Stimulated activated CD4-positive, alpha-beta T cell treated with anti-CD3 and anti-CD28 coated beads, TNF-alpha, amount 100 ng/mL, for 1 hour (primary cell): ENCODE measurements at places on chromosomes 3 and 15.

- no peak for DNase-seq
These were observed 58.9 kb downstream of the TMEM108 start for GRCh38 chr3:133096900-133097613.

GRCh38 chr15:69871511-69872134, 226.1 kb downstream of the TLE3 start:
- no peak for DNase-seq

DNA sequence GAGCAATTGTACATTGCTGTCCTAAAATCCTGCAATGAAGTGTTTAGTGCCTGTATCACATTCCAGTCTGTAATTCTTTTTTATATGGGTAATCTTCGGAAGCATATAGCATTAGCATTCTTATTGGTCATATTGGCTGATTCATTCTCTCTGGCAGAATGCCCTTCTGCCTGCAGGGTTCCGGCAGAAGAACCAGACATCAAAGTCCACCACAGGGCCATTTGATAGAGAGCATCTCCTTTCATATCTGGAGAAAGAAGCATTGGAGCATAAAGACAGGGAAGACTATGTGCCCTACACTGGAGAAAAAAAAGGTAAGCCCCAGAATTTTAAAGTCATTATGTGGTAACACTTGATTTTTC, 39.6 kb downstream of the TMOD3 start:
- DNase-seq, result no peak

DNA sequence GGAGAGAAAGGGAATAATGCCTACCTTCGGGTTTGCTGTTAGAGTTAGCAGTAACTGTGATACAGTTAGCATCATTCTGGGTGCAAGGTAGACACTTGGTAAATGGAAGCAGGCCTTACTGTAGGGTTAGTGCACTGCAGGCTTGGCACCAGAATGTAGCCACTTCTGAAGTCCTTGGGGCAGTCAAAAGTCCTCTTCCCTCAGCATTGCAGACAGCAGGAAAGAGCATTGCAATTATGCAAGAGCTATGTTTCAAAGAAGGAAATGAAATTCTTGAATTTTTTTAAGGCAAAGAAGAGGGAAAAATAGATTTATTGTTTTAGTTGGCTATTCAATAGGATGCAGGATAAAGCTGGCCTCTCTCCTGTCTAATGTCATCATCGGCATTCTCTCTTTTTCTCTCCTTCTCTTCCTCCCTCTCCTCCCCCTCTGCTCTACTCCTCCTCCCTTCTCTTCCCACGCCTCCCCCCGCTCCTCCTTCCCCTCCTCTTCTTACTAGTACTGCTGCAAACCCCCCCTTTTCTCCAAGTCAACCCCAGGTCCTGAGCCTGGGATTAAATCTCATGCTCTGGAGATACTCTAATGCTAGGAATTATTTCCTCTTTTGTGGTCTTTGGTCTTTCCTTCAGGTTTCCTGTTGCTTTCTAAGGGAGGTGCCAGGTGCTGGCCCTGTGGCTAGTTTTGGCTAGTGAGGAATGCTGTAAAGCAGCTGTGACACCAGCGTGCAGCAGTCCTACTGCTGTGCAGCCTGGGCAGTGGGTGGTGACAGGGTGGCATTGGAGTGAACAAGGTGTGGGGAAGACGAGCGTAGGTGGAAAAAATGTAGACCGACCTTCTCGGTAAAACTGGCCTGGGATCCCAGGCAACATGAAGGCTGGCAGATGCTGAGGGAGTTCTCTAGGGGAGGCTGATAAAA, 21.7 kb downstream of the EEFSEC start:
- no peak for DNase-seq

DNA sequence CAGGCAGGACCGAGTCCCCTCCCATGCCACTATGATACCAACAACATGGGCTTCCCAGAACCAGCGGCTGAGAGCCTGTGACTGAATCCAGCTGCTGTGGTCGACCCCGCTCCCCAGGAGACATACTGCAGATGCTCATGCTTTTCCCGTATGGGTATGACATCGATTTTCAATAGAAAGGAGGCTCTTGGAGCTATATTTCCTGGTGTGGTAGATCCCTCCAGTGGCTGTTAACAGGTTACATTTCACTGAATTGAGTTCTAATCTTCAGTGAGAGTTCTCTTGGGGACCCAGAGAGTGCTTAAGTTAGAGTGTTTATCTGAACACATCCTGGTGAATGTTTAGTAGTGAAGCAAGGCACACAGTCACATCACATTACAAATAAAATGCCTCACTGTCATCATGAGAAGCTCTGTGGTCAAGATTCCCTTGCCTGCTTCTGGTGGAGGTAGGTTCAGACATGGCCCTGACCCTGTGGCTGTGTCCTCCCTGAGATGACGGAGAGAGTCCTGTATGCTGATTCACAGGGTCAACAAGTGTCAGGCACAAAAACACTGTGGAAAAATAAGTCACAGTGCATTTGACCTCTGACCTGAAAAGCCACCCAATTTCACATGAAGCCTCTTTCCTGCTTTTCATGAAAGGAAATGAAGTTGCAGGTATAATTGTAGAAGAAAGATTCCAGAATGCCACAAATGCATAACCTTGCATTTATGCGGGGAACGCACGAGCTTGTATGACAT, 110.9 kb downstream of the GABRG3 start:
- no peak for DNase-seq

DNA sequence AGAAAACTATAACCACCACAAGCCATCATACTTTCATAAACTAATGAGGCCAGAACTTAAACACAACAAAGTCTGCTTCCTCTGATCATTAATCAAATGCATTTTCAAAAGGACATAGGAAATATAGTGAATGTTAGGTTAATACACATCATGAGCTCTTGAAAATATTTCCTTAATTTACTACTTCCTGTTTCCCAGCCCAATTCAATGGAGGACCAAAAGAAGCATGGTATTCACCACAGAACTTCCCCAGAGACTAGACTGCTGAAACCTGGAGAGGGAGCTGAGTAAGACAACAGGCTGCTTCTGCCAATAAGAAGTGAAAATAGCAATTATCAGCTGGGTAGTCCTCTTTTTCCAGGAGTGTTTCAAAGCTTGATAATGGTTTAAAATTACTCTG, 250.3 kb downstream of the ULK4 start:
- DNase-seq, result no peak

DNA sequence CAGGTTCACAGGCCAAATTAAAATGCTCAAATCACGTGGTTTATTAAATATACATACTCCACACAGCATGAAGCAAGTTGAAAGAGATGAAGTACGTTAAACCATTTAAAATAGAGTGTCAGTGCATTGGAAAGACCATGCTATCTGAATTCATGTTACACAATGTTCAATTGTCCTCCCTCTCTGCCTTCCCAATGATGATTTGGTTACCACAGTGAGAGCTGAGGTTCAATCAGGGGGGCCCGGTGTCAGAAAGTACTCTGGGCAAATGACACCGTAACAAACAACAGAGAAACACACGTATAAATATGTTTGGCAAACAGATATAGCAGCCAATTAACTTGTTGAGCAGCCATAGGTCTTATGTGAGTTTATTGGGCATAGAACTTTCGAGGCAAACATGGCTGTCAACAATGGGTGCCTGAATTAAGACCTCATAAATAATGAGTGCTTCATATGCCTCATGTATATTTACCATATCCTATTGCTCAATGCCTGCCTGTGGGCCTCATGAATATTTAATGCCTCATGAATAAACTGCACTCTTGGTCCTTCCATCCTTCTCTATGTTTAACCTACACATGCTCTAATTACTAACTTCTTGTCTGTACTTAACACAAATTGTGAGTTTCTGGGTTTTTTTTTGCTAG, 641.5 kb downstream of the PLOD2 start:
- no peak for DNase-seq

- no peak for DNase-seq
These were observed 399.1 kb upstream of the DPH6 start for GRCh38 chr15:35944945-35945585.

DNA sequence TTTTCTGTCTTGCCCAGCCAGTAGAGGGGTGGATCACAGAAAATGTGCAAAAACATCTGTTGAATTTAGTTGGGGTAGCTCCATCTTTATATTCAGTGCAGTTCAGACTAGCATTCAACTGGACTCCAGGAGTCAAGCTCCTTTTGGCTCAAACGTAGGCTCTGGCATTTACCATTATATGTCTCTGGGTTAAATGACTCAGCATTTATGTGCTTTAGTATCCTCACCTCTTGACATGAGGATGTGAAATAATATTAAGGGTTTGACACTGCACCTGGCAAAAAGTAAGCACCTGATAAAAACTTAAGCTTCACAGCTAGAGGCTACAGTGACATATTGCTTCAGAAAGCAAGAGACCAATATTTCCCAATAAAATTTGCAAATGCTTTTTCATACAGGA, 14.8 kb downstream of the PRC1 start:
- DNase-seq, result no peak

DNA sequence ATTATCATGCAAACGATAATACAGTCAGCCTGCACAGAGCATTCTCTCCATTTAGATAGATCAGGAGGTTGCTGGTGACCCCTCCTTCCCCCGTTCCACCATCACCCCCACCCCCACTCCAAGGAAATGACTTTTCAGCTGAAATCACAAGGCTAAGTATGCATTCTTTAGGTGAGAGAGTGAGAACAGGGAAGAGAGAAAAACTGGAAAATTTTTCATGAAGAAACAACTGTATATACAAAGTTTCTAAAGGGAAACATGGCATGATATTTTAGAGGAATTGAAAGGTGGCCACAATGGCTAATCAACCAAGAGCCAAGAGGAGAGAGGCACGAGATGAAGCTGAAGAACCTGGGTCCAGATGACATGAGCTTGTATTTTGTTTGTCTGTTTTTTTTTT, 22.2 kb downstream of the BCL2A1 start:
- no peak for DNase-seq

GRCh38 chr3:157592769-157593168, 89.6 kb upstream of the VEPH1 start:
- DNase-seq, result no peak

- no peak for DNase-seq
These were observed 10.2 kb downstream of the ASB7 start for GRCh38 chr15:100612539-100612938.

DNA sequence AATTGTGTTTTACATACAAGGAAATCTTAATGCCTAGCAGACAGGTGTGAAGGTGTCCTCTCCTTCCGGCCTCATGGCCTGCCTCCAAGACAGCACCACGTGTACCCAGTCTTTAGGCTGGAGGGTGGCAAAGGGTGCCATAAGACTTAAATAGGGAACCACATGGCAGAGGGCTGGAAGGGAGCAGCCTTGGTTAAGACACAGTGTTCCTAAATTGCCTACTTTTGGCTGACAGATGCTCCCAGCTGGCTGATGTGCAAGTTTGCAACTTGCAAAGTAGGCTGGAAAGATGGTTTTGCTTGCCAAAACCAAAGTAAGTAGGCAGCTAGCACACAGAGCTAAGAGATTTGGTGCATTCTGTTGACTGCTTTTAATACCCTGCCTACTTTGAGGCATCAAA, 45.2 kb downstream of the CCNB2 start:
- DNase-seq, result no peak

GRCh38 chr15:34795267-34796081, at the start of gene ACTC1:
Gene ACTC1, minus strand, starts transcription at chr15:34795549. Its CDS starts 741 bp downstream, at chr15:34794808.
- no peak for DNase-seq

DNA sequence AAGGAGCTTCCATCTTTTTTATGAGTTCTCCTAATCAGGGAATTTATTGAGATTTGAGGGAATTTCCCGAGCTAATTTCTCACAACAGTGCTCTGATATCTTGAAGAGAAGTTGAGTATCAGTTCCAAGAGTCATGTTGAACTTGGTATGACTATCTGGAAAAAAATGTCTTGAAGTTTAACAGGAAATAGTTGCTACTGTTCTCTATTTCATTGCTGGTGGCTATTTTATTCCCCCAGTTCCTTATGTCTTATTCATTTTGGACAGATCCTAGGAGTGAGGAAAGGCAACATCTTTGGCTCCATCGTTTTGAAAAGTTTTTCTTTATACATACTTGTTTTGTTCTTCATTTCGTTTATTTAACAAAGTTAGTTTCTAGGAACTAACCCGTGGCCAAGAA, 307.8 kb upstream of the AGTR1 start:
- no peak for DNase-seq

DNA sequence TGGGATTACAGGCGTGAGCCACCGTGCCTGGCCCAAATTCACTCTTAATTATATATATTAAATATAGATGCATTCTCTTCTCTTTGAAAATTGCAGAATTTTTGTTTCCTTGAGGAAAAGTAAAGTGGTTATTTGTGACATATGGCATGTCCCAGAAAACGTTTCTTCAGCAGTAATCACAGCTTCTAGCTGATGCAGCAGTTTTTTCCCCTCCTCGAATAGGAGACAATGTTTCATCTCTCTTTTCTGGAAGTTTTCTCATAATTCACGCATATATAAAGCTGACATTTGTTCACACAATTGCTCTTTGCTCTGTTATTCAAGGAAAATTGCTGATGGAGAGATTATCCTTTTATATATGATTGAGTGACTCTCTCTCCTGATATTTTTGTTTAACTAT, 99.8 kb downstream of the SERPINI1 start:
- no peak for DNase-seq

DNA sequence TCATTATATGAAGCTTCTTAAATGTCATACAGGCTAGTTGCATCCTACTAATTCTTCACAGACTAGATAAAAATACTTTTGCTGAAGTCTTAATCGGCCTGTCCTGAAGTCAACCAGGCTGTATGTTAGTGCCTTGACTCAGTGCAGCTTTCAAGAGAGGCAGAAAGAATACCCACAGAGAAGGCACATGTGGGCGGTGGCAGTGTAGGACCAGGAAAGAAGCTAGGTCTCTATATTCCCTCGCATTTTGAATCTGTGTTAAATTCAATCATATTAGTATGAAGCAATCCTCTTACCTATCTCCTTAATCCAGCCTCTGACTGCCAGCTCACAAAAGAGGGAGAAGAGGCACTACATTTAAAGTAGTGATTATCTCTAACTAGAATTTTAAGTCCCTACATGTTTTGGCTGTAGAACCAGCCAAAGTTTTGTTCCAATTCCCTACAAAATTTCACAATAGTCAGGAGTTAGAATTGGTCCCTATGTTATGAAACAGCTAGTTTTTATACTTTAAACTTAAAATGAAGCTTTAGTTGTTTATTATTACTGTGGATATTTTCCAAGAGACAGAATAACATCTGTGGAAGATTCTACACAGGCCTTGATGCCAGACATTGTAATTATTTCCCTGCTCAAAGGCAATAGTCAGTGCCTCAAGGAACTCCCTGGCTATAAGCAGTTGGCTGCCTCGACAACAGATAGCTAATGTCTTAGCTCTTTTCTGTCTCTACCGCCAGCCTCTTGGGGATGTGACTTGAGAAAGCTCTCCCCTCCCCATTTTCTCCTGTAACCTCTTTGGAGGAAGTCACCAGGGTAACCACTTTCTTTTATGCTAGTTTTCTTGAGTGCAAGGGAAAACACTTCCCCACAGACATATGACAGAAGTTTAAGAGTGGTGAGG, 31.9 kb downstream of the CRTC3 start:
- DNase-seq, result no peak
